ENCODE measurements at places on chromosomes 2 and 18.

GRCh38 chr18:35024965-35025364, 16.2 kb upstream of the MAPRE2 start:
- DNase-seq: no peak

DNA sequence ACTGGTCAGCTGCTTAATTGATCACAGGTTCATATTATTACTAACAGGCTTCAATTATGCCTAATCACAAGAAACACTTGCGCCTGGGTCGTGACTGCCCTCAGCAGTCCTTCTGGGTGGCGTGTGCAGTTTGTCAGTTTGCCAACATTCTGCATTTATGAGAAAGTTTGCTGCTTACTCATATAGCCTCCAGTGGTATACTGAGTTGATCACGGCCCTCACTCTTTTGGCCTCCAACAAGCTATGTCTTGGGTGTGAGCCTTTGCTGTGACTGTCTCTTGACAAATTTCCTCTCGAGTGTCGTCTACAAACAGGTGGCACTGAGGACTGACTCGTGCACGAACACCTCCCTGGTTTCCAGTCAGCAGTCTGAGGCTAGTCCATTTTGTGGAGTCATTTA, 27.3 kb downstream of the DCDC2C start:
- DNase-seq: peak; percentile 58

GRCh38 chr2:216083464-216084281, 2.0 kb downstream of the TMEM169 start:
- DNase-seq: peak; percentile 67

DNA sequence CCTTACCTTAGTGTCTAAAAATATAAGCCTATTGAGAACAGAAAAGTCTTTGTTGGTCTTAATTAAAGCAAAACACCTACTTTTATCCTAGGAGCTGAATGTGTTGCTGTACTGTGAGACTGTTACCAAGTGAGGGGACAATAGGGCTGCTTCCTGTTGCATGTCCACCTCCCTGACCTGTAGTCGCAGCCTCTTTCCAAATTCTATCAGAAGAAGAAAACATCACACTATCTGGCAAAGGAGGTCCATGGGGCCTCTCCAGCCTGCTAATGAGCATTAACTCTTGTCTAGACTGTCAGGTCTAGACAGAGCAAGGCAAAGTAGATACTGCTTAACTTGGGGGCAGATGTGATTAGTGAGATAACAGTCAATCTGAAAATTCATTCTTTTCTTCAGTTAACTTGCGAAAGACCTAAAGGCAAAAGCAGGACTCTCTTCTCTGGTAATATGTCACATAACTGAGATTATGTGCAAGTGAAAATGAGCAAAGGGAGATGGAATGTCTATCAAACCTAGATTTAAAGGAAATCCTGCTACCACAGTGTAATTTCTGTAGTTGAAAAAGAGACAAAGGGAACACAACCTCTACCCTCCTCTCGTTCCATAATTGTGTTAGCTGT, 66.9 kb downstream of the CDH20 start:
- no peak for DNase-seq

DNA sequence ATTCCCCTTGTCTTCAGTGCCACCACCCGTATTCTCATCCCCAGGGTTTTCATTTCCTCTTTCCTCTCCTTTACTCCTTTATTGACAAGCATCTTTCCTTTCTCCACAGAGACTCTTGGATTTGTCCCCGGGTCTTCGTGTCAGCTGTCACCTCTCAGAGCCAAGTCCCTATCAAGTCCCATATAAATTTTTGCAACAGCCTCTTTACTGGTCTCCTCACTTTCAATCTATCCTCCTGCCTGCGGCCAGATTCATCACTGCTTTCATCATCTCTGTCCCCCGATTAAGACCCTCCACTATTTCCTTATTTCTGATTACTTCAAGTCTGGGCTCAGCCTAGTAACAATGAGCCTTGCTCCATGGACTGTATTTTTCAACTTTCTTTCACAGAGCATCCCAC, 113.8 kb downstream of the CTAGE1 start:
- no peak for DNase-seq

DNA sequence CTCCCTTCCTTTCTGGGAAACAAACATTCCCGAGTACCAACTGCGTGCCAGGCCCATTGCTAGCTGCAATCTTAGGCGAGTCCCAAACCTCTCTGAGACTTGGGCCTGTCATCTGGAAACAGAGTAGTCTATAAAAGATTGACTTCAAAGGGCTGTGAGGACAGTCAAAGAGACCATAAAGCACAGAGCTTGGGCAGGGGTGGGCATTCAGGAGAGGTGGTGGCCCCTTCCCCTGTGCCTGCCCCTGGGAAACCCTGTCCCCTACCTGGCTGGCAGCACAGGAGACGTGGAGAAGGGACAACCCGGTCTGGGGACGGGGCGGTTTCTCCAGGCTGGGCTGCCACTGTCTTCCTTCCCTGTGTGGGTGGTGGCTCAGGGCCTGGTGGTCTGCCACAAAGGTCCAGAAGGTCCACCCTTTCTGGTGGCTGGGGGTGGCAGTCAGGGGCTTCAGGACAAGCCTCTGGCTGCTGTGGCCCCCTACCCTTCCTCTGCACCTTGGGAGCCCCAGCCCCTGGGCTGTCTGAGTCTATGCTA, 33.9 kb upstream of the FOSL2 start:
- no peak for DNase-seq

DNA sequence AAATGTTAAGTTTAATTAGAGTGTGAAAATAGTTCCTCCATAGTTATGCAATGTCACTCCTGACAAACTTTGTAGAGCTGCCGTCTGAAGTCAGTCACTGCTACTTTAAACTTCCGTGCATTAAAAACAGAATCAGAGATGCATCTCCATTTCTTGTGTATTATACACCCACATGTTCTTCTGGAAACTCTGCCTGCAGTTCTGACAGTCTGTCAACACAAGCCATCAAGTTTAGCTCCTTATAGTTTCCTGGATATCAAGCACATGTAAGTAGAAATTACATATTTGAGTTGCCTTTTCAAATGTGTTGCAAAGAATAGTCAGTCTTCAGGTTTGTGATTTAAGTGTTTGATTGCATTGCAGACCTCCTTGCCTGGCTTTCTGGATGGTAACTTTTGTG, 184.3 kb downstream of the CTNNA2 start:
- DNase-seq: no peak

GRCh38 chr18:3923750-3924149, 473.8 kb downstream of the TGIF1 start:
- peak; percentile 47 for DNase-seq

DNA sequence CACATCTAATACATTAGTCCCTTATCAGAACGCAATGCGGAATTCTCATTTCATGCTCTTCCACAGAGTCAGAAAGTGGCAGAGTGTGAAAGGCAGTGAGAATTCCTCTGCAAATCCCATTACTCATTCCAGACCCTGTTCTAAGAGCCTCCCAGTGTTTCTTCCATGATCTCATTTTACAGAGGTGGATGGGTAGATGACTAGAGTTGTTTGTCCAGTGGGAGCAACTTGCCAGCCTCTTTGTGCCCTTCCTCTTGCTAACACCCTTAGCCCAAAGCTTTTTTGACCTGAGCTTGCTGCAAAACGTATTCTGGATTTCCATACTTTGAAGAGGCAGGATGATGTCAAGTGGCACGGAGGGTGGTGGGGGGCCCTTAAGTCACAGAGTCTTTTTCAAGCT, 467.7 kb upstream of the RGPD4 start:
- no peak for DNase-seq

GRCh38 chr2:162037028-162037795, 36.8 kb downstream of the DPP4 start:
- no peak for DNase-seq

DNA sequence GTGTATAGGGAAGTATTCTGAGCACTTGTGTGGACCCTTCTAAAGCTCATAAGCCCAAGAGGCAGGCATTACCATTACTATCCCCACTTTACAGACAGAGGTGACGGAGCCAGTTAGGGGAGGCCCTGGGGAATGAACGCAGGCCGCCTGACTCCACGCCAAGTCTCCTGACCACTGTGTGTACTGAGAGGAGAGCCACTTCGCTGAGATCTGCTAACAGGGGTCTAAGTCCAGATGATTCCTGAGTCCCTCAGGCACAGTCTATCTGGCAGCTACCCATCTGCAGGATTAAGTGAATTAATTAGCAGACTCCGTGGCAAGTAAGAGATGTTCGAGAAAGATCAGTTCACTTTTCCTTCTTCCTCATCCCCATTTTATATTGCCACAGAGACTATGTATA, 13.7 kb downstream of the CYB5A start:
- no peak for DNase-seq

GRCh38 chr2:241852116-241852980, 6.3 kb downstream of the PDCD1 start:
- no peak for DNase-seq

DNA sequence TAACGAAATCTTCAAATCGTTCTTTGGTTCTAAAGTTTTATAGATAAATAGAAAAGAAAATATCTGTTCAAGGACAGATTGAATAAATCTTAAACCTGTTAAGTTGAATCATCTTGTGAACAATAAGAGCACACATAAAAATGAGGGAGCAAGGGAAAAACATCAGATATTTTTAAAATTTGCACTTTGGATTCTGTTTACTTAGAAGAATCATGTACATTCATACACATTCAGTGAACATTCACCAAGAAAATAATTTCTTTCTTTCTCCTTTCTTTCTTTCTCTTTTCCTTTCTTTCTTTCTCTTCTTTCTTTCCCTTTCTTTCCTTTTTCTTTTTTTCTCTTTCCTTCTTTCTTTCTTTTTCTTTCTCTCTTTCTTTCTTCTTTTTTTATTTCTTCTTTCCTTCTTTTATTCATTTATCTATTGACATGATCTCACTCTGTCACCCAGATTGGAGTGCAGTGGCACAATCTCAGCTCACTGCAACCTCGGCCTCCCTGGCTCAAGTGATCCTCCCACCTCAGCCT, 164.9 kb downstream of the PDE1A start:
- DNase-seq: no peak

GRCh38 chr18:40380686-40381439, 1574.2 kb upstream of the PIK3C3 start:
- peak; percentile 42 for DNase-seq

DNA sequence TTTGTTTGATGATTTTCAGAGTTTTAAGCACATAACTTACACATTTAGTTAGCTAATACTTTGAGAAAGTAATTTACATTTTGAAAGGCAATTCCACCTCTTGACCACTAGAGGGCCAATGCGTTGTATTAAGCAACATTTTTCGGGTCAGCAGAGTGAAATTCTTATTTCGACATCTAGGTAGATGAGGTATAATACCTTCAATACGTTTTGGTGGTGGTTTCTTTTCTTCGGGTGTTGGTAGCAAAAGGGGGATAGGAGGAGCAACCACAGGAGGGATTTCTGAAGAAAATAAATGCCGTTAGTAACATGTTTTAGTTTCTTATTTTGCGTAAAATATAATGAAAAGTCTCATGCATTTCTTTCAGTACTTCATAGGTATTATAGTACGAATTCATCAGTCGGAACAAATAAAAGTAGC, 106.3 kb downstream of the TTN start:
- peak; percentile 64 for DNase-seq

GRCh38 chr18:8662560-8663255, 42.6 kb upstream of the MTCL1 start:
- no peak for DNase-seq

DNA sequence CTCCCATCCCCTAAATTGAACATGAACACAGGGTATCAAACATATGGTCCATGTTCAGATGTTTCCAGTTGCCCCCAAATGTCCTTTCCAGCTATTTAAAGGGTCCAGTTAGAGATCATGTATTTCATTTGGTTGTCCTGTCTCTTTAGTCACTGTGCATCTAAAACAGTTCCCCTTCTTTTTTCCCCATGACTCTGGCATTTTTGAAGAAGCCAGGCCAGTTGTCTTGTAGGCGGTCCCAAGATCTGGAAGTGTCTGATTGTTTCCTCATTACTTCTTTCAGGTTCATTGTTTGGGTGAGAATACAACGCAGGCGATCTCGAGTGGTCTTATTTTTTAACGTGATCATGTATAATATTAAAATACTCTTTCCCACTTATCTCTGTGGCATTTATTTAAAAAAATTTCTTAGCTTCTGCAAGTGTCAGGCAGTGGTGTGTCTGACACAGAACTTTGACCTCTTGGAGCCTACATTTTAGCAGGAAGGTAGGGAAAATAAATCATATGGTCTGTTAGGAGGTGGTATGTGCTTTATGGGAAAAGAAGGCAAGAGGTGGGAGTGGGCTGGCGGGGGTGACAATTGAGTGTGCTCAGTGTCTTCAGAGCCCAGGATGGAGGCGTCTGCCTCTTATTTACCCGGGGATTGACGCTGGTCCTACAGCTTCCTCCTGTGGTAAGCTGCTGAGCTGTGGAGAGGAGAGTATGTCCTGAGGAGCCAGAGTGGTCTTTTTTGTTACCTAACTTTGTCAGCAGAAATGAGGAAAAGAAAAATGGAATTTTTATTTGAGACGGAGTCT, 8.1 kb downstream of the RAB31 start:
- DNase-seq: no peak

DNA sequence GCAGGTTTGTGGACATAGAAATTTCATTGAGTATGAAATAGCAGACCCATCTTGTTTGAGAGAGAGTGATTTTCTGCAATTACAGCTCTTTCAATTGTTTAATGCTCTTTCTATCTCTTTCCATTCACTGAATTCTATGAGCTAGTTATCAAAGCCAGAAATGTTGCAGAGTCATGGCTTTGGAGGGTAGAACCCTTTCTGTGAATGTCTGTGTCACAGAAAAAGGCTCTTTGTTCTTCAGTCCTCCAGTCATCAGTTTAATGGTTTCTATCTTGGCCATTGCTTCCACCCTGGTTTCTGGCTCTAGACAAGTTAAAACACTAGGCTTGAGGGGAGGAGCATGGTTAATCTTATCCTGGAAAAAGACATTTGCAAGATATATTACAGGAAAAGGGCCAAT, 655.0 kb downstream of the STK39 start:
- no peak for DNase-seq

GRCh38 chr2:32900246-32900973, 46.3 kb upstream of the LTBP1 start:
- DNase-seq: no peak

DNA sequence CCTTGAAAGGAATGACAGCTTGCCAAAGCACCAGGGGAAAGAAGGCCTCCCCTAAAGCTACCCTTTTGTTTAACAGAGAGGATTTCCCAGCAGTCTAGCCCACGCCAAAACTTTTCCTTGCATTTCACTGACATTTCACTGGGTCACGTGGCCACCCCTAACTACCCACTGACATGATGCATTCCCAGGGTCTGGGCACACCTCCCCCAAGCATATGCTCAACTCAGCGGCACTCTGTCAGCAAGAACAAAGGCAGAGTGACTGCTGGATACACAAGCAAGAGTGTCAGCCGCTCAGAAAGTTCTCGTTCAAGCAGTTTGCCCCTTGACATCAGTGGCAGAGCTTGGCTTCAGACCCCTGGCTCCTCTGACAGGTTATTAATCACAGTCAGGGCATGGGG, 34.2 kb upstream of the MARCO start:
- DNase-seq: no peak

DNA sequence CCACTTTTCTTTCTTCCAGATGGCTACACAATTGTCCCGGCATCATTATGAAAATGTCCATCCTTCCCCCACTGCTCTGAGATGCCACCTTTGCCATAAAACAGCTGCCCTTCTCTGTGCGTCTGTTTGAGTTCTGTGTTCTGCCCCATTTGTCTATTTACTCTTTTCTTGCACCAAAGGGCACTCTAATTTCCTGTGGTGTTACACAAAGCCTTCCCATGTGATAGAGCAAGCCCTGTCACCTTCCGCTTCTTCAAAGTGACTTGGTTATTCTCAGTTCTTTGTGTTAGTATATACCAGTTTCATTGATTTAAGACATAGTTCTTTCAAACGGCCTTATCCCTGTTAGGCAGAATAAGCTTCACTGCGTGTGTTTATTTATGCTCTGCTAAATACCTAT, 84.1 kb downstream of the FBXO15 start:
- no peak for DNase-seq

Measured in ELR (cell line).